ENCODE measurements at places on chromosomes 4 and X.
A peak's percentile ranks its signal among the peaks of the same experiment; 100 is the strongest.

GRCh38 chr4:37602454-37603069 is 83.6 kb downstream of the RELL1 start:
- no peak for DNase-seq

GRCh38 chr4:88104902-88105610 is 53.4 kb downstream of the ABCG2 start:
- DNase-seq: peak; percentile 87

GRCh38 chr4:112343330-112344080 is 46.3 kb downstream of the ALPK1 start:
- no peak for DNase-seq

- no peak for DNase-seq
These were observed 120.4 kb upstream of the SCML1 start for GRCh38 chrX:17616936-17617335.

GRCh38 chr4:91345632-91346031 is 958.1 kb upstream of the GRID2 start:
- no peak for DNase-seq

GRCh38 chrX:46200413-46200812 is 344.8 kb downstream of the ZNF674 start:
- no peak for DNase-seq

DNA sequence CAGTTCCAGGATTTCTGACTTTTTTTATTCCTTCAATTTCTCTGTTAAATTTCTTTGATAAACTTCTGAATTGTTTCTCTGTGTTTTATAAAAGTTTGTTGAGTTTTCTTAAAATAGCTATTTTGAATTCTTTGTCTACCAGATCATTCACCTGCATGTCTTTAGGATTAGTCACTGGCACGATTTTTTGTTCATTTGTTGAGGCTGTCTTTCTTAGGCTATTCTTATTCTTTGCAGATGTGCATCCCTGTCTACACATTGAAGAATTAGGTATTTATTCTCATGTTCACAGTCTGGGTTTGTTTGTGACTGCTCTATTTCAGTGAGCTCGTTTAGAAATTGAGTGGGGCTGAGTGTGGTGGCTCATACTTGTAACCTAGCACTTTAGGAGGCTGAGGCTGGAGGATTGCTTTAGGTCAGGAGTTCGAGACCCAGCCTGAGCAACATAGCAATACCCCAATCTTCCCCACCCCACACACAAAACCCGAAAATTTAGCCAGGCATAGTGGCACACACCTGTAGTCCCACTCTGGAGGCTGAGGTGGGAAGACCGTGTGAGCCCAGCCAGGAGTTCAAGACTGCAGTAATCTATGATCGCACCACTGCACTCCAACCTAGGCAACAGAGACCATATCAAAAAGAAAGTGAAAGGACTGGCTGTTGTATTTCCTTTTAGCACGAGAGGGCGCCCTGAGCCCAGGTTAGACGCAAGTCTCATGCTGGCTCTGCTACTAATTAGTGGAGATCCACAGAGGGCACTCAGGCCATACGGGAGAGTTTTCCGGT is 42.0 kb downstream of the F8 start:
- DNase-seq: peak; percentile 60

DNA sequence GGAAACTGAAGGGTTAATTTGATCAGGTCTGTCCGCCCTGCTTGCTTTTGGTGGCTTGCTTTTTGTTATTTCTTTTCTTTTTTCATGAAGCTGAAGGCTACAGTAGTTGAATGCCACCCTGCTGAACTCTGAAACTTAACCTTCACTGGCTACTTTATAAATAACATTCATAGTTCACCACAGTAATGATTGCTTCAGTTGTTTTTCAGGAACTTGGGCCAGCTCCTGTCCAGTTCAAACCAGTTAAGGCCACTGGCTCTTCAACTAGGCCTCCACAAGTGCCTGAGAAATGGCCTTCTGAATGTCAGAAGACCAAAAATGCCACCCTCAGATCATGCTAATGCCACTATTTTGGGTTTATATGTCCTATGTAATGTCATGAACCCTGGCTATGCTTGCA is 7.7 kb upstream of the ASB9 start:
- no peak for DNase-seq

GRCh38 chr4:54186371-54186770 is 42.7 kb upstream of the PDGFRA start:
- DNase-seq: no peak

- peak; percentile 45 for DNase-seq
These were observed 239.7 kb upstream of the NOCT start for GRCh38 chr4:138775890-138776289.

DNA sequence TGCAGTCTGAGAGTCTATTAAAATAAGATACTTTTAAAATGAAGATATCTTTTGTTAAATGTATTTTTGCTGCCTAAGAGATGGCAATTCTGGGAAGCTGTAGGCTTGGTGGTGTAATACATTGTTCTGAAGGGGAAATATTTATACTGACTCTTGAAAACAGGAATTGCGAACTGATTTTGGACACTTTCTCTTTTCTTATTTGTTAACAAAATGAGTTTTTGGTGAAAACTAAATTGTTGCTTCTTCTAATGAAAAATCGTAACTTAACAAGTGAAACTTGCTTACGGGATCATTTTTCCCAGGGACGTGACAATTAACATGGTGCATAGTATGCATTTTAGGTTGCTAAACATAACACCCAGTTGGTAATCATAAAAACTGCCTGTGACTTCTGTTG is 71.0 kb downstream of the RAPGEF2 start:
- no peak for DNase-seq

DNA sequence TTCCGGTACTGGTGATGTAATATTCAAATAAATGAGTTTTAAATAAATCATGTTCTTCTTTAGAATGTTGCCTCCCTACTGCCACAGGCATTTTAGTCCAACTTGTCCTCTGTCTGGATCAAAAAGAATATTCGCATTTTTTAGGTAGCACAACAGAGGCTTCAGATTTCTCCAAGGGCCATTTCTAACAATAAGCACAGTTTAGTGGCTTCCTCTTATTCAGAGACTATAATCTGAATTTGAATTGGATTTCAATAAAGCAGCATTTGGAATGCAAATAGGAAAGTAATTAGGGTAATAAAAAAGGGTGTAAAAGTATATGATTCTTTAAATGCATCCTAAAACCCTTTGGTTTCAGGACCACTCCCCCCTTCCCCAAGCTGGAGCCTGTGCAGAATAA is 167.9 kb upstream of the GLRA2 start:
- no peak for DNase-seq

GRCh38 chr4:37935026-37935425 is 25.2 kb upstream of the PTTG2 start:
- DNase-seq: no peak

GRCh38 chr4:7365462-7366179 is 69.1 kb downstream of the PSAPL1 start:
- DNase-seq: no peak

DNA sequence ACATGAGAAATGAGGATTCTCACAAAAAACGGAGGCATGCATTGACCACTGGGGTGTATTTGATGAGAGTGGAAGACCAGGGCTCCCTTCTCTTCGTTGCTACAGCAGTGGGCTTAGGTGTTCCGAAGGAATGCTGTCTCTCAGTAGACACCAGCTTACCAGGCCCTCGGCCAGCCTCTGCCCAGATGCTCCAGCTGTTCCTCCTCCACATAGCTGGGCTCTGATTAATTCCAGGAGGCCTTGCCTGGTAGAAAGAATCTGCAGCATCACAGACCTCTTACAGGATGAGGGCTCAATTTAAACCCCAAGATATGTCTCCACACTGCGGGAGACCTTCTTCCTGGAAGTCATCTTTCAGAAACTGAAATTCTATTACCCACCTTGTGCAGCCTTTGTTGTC is 346.6 kb upstream of the TENM3 start:
- no peak for DNase-seq

DNA sequence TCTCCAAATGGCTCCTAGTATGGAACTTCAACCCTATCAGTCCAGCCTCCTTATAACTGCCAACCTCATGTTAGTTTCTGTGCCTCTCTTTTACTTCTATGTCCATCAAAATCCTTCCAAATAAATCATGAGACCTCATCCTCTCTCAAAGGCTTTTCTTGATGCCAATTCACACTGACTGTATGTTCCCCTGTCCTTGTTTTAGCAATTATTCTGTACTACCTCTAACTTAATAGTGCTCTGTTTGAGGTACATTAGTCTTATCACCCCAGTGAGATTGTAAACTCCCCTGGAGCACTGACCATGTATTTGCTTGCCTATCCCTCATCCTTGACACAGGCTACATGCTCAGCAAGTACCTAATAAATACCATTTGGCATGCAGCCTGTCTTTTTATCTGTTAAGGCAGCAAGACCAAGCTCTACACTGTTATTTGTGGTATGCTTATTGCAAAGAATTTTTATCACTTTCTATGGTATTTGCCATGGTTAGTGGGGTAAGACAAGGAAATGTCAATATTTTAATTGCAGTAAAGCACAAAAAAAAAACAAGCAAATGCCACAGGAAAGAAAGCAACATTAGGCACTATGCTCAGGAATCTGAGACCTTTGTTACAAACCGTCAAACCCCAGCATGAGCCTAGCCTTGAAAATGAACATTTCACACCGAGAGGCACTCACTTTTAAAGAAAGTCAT is 119.2 kb downstream of the SMARCA1 start:
- DNase-seq: no peak

DNA sequence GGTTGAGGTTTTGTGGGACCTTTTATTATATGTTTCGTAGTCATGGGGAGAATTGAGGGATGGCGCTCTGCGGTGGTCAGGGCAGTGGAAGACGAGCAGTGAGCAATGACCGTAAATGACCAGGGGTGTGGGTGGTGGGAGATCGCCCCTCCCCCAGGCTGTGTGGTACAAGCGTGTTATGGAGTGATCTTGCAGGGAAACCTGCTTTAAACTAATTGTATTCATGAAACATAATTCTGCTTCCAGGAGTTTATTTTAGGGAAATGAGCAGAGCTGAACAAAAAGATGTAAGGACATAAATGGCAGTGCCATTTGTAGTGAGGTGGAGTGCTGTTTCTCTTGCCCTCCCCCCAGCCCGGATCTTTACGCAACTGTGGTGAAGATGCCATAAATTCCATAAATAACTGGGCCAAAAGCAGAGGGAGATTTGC is 20.2 kb downstream of the GYG2 start:
- DNase-seq: no peak

GRCh38 chr4:159174645-159175084 is 71.8 kb downstream of the RAPGEF2 start:
- no peak for DNase-seq

GRCh38 chr4:187972135-187972534 is 23.4 kb upstream of the ZFP42 start:
- DNase-seq: no peak
